HCT116 (cell line): ENCODE measurements at places on chromosomes 7 and 10. TPM values are rescaled to one million over a fixed set of nuclear protein-coding genes. Genes with fewer than 3 reads are reported as not detected.

DNA sequence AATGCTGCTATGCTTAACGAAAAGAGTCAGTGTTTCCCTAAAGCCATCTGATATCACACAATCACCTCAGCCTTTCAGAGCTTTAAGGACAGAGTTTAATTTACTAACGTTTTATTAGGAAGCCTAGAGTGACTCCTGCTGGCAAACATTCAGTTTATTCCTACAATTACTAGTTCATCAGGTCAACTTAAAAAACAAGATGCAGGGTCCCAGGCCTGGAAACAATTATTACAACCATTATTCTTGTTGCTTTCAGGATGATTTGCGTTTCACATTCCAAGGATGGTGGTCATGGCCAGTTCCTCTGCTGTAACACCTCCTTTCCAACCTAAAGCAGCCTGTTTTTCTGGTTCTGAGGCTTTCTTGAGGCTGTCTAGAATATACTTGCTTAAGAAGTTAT lies 1.5 kb upstream of the FAM53B start:
- DNase-seq: peak; percentile 56

GRCh38 chr7:2473496-2474180 lies 2.6 kb downstream of the GRIFIN start:
- no peak for DNase-seq

DNA sequence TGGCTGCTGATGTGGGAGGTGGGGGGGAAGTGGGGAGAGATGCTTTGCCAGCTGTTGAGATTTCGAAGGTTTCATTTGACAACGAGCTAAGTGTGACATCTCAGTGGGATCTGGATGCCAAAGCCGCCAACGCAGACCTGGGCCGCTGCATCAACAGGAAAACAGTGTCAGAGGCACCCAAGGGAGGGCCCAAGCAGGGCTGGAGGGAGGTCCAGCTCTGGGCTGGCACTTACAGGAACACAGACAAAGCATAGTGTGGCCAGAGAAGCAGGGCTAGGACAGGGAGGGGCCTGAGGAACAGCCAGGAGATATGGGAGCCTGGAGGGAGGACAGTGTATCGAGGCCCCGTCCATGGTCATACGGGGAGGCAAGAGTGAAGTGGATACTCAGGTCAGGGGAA lies 73.1 kb downstream of the GTF2IRD1 start:
- no peak for DNase-seq

- DNase-seq: peak; percentile 56
These were observed 355.3 kb downstream of the ARL4A start for GRCh38 chr7:13042605-13043236.

GRCh38 chr10:107971411-107971810 lies 806.9 kb upstream of the SORCS1 start:
- no peak for DNase-seq

GRCh38 chr7:158166386-158167340 lies 421.0 kb downstream of the PTPRN2 start:
- DNase-seq: no peak

- peak; percentile 58 for DNase-seq
These were observed 624.7 kb upstream of the IGFBP3 start for GRCh38 chr7:46545790-46546189.

STAG3 gene
- 1.2 TPM for total RNA-seq

SLC16A9 gene
- 5.9 TPM for total RNA-seq

AASS gene
- 5.1 TPM for total RNA-seq

BEND7 gene
- total RNA-seq: 13.8 TPM

PKD2L1 gene
- 0.17 TPM for total RNA-seq

BTBD16 gene
- total RNA-seq: 0.27 TPM
